Stimulated activated CD8-positive, alpha-beta memory T cell treated with anti-CD3 and anti-CD28 coated beads, Interleukin-15, amount 100 ng/mL, for 1 hour (primary cell): ENCODE measurements at places on chromosomes 3 and 15.

- DNase-seq, result no peak
Measured at GRCh38 chr3:126213379-126214028, 33.1 kb upstream of the ALDH1L1 start.

GRCh38 chr3:111333642-111334041, 208.4 kb upstream of the CD96 start:
- DNase-seq, result no peak

GRCh38 chr3:188700501-188700900, 471.3 kb upstream of the TPRG1 start:
- no peak for DNase-seq

DNA sequence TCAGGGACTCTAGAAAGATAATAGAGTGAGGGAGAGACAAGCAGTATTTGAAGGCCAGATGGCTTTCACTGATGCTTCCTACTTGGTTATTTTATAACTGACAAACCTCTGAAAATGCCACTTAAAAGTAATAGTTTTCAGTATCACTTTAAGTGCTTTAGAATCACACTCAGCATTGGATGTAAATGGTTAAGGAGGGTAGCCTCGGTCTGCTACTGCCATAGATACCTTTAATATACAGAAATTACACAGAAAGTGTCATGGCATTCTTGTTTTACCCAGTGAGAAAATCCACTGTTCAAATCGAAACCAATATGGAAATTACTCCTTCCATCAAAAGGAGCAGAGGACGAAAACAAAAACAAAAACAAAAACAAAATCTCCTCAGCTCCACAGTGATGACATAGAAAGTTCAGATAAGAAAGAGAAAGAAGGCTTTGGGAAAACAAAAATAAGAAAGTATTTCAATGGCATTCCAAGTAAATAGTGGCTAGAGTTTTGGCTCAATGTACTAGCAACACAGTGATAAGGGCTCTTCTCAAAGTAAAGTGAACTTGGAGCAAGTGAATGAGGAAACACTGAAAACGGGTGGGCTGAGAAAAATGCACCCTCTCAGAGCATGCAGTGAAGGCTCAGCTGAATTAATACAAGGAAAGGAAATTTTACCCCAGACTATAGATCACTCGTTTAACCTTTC, 43.2 kb upstream of the CD47 start:
- no peak for DNase-seq

DNA sequence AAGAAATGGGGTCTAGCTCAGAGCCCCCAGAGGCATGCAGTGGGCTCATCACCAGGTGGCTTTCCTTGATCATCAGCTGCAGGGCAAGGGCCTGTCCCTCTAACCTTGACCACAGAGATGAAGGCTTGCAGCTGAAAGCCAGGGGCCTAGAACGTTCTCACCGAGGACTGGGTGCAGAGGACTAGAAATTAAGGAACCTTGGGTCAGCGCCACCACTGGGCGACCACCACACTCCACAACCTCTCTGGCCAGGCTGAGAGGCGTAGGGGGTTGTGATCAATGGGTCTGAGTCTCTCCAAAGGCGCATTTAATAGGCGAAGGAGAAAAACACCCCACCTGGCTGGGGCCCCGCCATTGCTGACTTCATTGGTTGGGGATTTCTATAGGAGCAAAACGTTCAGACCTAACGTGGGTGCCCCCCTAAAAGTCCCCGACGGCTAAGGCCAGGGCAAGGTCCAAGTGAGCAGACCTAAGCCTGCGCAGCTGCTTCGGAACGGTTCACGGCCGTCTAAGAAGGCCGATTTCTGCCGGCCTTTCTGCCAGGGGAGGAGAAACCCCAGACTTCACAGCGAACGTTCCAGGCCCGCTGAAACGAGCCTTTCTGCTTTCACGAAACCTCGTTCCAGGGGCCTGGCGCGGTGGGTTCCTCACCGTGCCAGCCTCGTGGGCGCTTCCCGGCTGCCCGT, 915 bp downstream of the BCL2L10 start:
- DNase-seq, result no peak

GRCh38 chr3:131645638-131646037, 142.9 kb upstream of the MRPL3 start:
- DNase-seq, result no peak

DNA sequence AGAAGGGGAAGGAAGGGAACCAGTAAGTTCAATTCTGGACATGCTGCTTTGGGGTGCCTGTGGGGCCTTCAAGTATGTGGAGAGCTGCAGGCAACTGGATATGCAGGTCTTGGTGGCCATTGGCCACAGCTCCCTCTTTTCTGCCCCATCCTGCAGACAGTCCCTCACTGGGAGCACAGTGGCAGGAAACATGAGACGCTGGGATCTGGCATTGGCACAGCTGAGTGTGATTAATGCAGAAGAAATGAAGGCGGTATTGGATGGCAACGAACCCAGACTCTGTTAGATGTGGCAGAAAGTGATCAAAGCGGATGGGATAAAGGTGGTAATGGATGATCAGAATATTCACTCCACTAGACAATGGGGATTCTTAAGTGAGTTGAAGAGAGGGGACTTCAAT, 23.2 kb upstream of the VPS8 start:
- DNase-seq, result no peak

DNA sequence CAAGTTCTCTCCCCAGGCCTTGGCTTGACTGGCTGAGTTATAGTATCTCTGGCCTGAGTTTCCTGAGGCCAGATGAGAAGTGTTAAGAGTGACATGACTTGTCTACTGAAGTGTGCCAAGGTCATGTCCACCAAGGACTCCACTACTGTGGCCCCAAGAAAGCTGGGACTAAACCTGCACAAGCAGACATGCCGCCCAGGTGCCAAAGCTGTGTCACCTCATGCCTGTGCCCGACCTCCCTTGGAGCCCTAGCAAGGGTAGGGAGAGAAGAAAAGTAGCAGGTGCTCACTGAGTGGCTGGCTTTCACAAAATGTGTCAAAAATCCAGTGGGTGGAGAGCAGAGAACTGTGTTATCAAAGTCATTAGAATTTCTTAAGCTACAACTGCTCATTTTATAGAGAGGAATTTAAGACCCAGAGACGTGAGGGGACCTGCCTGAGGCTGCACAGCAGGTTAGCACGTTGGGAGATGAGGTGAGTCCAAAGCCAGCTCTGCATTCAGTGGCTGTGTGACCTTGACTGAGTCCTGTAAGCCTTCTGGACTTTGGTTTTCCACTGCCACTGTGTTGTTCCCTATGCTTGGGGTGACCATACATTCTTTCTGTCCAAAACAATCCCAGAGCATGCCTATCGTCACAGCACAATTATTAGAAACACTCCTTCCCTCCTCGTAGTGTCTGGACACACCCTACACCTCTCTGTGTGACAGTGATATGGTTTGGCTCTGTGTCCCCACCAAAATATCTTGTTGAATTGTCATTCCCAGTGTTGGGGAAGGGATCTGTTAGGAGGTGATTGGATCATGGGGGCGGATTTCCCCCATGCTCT, 5.0 kb upstream of the LYSMD4 start:
- no peak for DNase-seq

- DNase-seq, result no peak
Measured at GRCh38 chr3:44970926-44971490, 5.0 kb downstream of the ZDHHC3 start.

DNA sequence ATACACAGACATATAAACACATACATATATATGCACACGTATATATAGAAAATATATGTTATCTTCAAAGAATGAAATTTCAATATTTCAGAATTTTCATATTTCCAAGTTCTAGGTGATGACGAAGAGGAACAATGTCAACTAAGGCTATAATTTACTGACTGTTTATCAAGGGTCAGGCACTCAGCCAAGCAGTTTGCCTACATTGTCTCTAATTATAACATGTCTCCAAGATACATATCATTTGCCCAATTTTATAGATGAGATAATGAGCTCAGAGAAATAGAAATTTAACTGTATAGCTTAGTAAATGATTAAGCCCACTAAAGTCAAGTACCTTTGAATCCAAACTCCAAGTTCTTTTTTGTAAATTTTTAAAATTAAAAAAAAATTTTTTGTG, 99.9 kb upstream of the PLSCR4 start:
- DNase-seq, result no peak

- DNase-seq, result no peak
Measured at GRCh38 chr3:188446014-188446413, 292.1 kb downstream of the LPP start.

DNA sequence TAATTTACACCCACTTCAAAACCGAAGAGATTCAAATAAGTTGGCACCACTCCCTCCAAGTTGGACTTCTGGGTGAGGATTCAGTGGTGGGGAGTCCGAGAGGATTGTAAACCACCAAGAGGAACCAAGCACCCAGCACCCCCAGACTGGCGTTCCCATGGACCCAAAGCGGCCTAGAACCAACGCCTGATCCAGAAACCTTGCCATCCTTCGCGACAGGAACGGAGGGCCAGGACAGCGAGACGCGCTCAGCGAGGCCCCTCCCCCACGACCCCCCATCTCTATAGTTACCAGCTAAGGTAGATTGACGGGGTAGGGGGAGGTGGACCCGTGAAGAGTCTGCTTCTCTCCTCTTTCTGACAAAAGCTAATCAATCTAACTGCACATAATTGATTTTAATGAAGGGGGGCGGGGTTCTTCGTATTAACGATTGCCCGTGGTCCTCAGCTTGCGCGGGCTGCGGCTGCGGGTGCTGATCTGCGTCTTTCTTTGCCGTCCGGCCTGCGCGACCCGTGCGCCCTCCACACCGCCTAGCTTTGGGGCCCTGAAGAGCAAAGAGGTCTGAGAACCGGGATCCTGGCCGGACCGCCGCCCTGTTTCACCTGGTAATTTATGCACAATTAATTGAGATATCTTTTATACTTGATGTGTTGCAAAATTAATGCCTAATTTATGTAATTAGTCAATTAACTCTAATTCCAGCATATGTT, 10.9 kb upstream of the FOXB1 start:
- no peak for DNase-seq

DNA sequence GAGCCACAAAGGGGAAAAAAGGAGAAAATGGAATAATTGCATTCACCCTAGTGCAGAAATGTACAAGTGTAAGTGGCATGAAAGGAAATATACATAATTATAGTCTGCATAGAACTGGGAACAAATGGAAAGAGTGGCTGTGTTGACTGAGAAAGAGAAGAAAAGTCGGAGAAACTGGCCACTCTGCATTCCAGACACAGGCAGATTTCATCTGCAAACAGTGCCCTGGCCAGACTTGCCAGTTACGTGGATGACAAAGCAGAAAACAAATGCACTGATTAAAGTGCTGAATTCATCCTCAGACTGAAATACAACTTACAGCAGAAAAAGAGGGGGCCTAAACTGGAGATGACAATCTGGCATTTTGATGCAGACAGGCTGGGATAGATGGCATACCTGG, 129.8 kb downstream of the FGF12 start:
- no peak for DNase-seq

DNA sequence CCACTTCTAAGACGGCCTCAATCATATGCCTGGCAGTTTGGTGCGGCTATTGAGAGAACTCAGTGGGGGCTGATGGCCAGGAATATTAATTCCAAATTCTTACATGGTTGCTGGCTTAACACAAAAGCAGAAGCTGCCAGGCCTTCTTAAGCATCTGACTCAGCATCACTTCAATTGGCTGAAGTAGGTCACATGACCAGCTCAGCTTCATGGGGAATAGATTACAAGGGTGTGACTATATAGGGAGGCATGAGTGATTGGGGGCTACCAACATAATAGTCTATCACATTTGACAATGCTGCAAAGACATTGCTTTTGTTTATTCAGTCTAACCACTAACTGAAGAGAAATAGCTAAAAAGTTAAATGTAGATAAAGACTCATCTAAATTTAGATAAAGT, 101.6 kb upstream of the ANKRD28 start:
- DNase-seq, result no peak

DNA sequence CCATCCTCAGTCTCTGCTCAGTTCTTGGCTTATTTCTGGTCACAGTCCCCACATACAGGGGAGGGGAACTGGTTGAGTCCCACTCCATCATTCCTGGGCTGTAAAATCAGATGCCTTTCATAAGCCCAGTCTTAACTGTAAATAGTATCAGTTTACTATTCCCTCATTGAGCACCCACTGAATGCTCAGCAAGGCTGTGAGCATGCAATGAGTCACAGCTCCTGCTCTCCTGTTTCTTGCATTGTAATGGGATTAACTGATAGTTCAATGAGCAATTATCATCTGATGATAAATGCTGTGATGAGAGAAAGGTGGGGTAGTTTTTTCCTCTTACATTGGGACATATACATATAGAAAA, 113.6 kb upstream of the TPM1 start:
- DNase-seq, result no peak

DNA sequence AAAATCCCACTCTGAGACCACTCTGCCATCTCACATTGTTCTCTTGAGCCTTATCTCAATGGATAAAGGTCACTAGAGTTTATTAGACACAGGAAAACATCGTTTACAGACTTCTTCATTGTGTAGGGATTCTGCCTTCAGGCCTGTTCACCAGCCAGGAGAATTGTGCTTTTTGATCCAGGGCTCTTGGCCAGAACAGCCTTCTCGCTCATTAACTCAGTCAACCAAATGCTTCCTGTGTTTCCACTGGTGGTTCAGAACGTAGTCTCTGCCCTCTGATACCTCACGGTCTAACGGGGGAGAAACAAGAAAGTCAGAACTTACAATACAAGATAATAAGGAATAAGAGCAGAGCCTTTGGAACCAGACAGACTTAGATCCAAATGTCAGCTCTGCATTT, 54.2 kb upstream of the TSEN2 start:
- DNase-seq, result no peak

DNA sequence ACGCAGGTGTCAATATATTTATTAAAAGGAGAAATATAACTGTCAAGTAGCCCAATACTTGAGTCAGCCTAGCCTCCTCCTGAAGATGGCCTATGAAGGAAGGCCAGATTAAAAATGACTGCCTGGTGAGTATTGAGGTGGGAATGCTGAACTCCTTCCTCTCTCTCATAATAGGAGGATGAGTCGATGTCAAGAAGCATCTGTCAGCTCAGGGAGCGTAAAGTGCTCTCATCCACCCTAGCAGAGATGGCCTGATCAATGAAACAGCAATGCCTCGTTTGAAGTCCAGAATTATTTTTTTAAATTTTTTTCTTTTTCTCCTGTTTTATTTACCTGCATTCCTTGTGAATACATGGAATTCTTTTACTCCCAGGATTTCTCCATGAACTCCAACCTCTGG, 58.3 kb downstream of the SCN10A start:
- no peak for DNase-seq

GRCh38 chr15:26806151-26806550, 33.3 kb upstream of the GABRB3 start:
- DNase-seq, result no peak

- DNase-seq, result no peak
Measured at GRCh38 chr15:38648121-38648843, 83.7 kb upstream of the RASGRP1 start.

- DNase-seq, result no peak
Measured at GRCh38 chr15:88476635-88477060, 9.1 kb downstream of the MRPS11 start.
